Fibroblast of the aortic adventitia (primary cell): ENCODE measurements at places on chromosomes 7 and 10. TPM values are rescaled to one million over a fixed set of nuclear protein-coding genes. Genes with fewer than 3 reads are reported as not detected.

GRCh38 chr7:27151341-27151930, 947 bp downstream of the HOXA3 start:
- no peak for DNase-seq

Gene HSPA12A
- total RNA-seq = 10.3 and 18.8 TPM in 2 replicates

Gene NUDCD3
- 47.1 and 122 TPM in 2 replicates for total RNA-seq

GRCh38 chr7:21504021-21504420, 38.8 kb upstream of the DNAH11 start:
- no peak for DNase-seq

GRCh38 chr10:110501142-110501937, 3.6 kb downstream of the DUSP5 start:
- DNase-seq = peak; percentile 93

- DNase-seq = no peak
Measured at GRCh38 chr7:874031-874749, 2.2 kb upstream of the GET4 start.

Gene TRIL
- 0.81 and 6.3 TPM in 2 replicates for total RNA-seq

DNA sequence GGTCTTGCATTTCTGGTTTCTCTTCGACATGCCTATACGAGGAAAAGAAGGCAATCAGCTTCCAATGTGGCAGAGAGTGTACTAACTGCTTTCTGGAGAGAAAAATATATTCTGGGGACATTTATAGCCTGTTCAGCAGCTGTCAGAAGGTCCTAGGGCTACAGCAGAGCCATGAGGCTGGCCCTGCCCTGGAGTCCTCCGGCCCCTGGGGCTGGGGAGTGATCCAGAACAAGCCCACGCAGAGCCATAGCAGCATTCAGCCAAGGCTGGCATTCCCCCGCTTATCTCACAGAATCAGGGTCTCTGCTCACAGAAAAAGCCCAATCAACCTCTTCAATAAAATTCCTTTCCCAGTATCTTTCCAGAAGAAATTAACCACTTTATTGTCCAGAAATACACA, 48.9 kb downstream of the FZD1 start:
- DNase-seq = no peak

Gene TMEM229A
- total RNA-seq = 3.8 TPM in 1 of 2 replicates, not detected in the other

Gene SP8
- total RNA-seq = not detected in 2 replicates

Gene PNLIP
- not detected in 2 replicates for total RNA-seq

DNA sequence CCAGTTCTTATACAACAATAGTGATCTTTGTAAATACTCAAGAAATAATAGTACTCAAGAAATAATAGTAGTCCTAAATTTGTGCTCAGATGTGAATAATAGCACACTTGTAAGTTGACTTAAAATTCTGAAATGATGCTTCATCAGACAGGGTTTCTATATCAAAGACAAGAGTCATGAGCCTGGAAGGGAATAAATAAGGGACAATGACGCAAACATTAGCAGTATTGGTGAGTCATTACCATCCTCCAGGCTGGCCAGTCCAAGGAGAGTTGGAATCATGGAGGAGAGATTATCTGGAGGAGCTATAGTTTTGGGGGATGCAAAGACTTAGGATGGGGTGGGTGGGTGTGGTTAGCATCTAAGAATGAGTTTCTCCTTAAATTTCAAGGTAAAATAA, 6.1 kb upstream of the SH3PXD2A start:
- DNase-seq = peak; percentile 71

Gene POU6F2
- total RNA-seq = not detected in 2 replicates

- DNase-seq = no peak
Measured at GRCh38 chr7:27868131-27868550, 128.2 kb downstream of the TAX1BP1 start.

DNA sequence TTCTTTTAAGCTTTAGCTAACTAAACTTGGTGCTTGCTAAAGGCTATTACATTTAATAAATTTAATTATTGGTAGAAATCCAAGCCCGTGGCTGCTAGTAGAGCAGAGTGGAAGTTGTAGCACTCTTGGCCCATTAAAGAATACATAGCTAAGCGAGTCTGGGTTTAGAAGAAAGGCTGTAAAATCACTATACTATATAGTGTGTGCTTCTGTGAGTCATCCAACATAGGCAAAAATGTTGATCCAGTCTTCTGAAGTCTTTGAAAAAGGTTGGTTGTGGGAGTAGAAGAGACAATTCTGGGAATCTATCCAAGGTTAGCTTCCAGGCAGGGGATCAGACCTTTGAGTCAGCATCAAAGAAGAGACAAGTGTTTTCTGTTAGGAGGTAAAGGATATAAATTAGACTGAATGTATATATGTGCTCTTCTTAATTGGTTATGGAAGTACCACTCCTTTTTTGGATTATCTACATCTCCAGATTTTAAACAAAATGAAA, 664.2 kb downstream of the NXPH1 start:
- no peak for DNase-seq

DNA sequence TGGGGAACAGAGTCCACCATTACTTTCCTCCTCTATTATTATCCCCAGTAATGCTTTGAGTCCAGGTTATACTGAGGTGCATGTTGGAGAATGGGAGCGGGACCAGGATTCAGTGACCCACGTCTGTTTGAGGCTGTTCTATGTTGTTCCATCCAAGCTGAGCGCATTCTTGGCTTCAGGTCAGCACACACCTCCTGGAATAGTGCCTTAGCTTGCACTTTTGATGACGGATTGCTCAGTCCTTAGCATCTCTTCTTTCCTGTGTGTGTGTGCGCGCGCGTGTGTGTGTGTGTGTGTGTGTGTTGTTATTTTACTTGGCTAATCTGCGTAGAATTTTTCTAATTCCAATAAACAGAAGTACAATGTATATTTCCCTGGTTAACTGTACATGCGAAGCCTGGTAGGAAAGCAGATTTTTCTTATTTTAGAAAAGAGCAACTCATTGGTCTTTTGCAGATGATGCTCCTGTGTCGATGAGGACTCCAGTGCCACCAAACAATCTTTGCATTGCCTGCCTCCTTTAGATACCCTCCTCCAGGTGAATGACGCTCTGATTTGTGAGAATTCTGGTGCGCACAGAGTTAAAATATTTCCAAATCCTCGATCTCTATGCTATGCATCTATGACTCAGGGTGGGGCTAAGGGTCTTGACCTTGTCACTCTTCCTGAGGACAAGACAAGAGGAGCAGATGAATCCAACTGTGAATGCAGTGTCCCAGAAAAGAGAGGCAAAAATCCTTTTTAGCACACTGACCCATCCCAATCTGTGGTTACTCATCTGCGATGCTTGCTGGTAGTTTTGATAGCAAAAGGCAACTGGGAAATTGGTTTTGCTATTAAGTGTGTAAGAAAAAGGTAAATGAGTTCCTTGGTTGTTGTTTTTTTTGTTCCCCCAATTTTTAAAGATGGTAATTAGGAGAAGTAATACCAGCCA, 13.3 kb upstream of the CELF2 start:
- DNase-seq = no peak

- peak; percentile 92 for DNase-seq
Measured at GRCh38 chr10:29691564-29692072, 56.8 kb upstream of the SVIL start.

DNA sequence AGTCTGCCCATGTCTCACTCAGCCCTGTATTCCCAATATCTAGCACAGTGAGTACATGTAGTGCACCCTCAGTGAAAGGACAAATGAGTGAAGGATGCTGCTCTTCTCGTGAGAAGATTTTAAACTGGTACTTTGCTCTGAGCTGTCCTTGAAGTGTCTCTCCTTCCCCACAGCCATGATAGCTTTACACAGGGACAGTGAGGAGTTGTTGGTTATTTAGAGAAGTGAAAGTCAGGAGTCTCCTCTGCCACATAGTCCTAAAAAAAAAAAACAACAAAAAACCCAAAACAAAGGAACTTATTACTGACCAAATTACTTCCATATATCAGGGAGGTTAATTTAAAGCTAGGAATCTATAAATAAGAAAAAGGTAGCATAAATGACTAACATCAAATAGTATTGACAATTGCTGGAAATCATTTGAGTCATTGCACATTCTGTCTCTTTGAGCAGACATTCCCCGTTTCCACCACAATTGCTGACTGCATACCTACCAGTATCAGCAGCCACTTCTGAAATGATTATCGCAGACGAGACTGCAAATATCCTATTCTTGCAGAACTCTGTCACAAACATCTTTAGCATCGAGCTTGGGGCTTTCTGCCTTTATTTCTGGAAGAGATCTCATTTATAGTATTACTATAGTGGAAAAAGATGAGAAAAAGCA, 202.1 kb downstream of the PTEN start:
- DNase-seq = no peak

Gene CPA5
- 0.09 TPM in 1 of 2 replicates, not detected in the other for total RNA-seq

DNA sequence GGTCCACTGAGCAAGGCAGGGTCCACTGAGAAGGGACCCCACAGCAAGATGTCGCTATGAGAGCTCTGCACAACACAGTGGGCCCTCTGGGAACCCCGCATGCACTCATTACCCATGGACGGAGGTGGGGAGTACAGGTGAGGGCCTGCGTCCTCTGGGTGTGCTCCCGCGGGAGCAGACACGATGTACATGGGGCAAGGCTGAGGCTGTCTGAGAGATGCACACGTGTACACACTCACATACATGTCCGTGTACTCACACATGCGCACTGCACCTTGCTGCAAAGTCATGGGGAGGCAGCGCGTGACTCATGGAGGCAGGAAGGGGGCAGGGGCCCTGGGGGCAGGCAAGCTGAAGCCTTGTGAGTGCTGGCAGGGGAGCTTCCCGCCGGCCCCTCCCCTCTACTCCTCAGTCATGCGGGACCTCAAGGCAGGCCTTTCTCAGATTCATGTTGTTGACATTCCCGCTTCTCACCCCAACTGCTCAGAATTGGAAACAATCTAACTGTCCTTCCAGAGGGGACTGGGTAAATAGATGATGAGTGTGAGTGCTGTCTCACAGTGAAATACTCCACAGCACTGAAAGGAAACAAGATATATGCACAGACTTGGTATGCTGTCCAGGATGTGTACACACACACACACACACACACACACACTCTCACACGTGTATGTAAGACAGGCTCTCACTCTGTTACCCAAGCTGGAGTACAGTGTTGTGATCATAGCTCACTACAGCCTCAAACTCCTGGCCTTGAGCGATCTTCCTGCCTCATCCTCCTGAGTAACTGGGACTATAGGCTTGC, 40.0 kb downstream of the GOLGA7B start:
- no peak for DNase-seq
